Activated CD4-positive, alpha-beta T cell treated with anti-CD3 and anti-CD28 coated beads, Interleukin-2, Interleukin-6, amounts not matched to agents 100 ng/mL and 50 ng/mL, durations not matched to agents 16 hours and 8 hours (primary cell): ENCODE measurements at places on chromosomes 7 and 10.

GRCh38 chr10:104035194-104036068, 50.2 kb downstream of the COL17A1 start:
- DNase-seq: no peak

DNA sequence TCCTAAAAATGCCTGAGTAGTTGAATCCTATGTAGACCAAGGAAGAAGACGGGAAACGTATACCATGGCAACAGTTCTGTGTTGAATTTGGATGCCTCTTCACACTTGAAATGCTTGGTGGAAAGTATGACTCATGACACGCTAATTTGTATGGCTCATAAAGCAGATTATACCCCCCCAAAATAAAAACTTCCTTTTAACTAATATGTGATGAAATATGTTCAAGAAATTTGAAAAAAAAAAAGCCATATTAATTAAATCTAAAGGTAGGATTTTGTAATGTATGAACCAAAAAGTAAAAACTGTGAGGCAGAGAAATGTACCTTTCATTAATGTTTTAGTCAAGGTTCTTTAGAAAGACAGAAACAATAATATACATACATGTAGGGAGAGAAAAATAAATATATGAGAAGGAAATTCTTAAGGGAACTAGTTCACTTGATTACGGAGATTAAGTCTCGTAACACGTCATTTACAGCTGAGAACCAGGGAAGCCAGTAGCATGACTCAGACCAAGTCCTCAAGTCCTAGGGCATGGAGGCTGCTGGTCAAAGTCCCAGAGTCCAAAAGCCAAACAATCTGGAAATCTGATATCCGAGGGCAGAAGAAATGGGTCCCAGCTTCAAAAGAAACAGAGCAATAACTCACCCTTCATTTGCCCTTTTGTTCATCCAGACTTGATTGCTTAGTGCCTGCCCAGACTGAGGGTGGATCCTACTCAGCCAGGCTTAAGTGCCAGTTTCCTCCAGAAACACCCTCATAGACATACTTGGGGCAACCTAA, 485.1 kb downstream of the SEMA3D start:
- DNase-seq: no peak

GRCh38 chr10:7027913-7028808, 382.7 kb downstream of the SFMBT2 start:
- DNase-seq: peak; percentile 36

- DNase-seq: peak; percentile 30
Observed at GRCh38 chr10:114703377-114704107, 45.5 kb upstream of the ABLIM1 start.

DNA sequence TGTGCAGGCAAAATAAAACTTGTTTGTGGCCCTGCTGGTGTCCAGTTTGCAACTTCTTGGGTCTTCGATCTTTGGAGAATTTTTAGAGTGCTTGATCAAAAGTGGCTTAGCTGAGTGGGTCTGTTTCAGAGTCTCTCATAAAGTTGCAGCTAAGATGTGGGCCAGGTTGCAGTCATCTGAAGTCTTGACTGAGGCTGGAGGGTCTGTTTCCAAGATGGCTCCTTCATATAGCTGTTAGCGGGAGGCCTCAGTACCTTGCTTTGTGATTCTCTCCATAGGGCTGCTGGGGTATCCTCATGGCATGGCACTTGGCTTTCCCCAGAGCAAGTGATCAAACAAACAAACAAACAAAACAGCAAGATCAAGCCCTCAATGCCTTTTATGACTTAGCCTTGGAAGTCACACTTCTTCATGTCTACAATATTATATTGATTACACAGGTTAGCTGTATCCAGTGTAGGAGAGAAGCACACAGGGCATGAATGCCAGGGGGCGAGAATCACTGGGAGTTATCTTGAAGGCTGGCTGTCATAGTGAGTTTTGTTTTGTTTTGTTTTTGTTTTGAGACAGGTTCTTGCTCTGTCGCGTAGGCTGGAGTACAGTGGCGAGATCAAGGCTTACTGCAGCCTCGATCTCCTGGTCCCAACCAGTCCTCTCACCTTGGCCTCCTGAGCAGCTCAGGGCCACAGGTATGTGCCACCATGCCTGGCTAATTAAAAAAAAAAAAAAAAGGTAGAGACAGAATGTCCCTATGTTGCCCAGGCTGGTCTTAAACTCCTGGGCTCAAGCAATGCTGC, 10.2 kb downstream of the CYP26A1 start:
- no peak for DNase-seq

DNA sequence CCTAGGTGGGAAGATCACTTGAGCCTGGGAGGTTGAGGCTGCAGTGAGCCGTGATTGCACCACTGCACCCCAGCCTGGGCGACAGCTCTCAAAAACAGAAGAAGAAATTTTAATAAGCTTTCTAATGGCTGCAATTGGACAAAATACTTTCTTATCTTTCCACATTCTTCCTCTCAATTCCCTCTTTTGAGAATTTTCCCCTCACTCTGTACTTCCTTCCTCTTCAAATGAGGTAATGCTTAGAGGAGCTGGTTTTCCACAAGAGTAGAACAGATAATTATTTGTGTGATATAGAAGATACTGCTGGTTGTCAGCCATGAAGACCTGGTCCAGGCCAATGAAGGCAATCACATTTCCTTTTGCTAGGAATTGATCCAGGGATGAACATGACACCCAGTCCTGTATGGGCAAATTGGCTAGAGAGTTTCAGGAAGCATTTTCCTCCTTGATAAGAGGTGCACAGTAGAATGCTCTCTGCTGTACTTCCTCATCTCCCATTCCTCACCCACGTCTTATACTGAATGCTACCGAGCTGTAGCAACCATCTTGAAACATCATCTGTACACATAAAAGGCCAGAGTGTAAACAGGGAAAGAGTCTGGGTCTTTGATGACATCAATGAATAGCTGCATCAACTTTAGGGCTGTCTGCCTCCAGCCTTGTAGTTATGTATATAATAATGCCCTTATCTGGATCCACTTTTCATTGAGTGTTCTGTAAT, 103.9 kb downstream of the CDK6 start:
- DNase-seq: no peak

- no peak for DNase-seq
Observed at GRCh38 chr10:13091801-13092200, 8.2 kb upstream of the OPTN start.

DNA sequence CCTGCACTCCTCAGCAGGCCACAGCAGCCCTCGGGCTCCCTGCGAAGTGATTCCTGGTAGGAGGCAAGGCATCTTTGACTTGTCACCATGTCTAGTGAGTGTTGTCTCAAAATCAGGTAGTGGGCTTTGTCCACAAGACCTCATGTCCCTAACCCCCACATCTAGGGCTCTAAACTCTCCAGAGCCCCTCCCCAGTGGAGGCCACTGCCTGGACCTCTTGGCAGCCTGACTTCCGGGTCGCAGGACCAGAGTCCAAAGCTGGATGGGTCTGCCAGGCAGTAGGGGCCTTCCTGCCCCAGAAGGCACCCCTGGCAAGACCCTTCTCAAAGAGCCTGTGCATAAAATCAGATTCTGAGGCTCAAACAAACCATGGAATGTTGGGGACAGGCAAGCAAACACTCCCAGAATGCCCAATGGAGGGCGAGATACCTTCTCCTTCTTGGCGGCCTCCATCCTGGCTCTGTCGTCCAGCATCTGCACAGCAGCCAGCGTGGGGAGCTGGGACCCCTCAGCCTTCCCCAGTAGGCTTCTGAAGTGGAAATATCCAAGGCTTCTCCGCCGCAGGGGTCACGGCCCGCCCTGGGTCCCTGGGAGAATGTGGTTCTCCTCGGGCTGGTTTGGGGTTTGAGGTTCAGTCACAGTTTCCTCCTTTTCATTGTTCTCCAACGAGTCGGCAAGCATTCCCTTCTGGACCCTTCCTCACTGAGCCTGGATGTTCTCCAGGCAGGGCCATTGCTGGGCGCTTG, 586 bp downstream of the GCK start:
- no peak for DNase-seq
